ENCODE measurements at places on chromosomes 3 and 15.
A peak's percentile ranks its signal among the peaks of the same experiment; 100 is the strongest.

DNA sequence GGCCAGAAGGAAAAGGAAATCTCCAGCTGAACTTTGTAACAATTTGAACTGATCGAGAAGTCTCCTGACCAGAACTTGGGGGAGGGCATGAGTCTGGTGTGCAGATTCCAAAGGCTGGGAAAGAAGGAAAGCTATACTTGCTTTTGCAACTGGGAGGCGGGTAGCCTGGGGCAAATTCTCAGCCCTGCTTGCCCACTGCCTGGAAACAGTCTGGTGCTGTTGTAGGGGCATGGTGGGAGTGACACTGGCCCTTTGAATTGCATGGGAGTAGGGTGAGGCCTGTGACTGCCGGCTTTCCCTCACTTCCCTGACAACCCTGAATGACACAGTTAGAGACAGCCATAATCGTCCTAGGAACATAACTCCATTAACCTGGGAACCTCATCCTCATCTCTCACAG lies 114.0 kb upstream of the POU1F1 start:
- DNase-seq = no peak

- DNase-seq = no peak
Measured at GRCh38 chr3:130712718-130713423, 33.8 kb downstream of the PIK3R4 start.

DNA sequence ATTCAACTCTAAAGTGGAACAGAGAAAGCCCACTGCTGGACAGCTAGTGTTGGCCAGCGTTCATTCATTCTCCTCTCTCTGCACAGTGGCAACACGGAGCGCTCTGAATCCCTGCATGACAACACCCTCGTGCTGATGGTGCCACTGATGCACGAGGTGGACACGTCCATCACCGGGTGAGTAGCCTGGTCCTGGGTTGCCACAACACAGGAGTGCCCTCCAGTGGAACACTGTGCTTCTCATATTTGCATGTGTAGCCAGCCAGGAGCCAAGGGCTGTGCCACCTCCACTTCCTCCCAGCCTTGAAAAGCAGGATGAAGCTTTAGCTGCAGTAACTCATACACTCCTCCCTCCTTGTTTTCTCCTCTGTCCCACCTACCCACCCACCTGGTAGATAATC lies 120.0 kb upstream of the CTDSPL start:
- DNase-seq = no peak

DNA sequence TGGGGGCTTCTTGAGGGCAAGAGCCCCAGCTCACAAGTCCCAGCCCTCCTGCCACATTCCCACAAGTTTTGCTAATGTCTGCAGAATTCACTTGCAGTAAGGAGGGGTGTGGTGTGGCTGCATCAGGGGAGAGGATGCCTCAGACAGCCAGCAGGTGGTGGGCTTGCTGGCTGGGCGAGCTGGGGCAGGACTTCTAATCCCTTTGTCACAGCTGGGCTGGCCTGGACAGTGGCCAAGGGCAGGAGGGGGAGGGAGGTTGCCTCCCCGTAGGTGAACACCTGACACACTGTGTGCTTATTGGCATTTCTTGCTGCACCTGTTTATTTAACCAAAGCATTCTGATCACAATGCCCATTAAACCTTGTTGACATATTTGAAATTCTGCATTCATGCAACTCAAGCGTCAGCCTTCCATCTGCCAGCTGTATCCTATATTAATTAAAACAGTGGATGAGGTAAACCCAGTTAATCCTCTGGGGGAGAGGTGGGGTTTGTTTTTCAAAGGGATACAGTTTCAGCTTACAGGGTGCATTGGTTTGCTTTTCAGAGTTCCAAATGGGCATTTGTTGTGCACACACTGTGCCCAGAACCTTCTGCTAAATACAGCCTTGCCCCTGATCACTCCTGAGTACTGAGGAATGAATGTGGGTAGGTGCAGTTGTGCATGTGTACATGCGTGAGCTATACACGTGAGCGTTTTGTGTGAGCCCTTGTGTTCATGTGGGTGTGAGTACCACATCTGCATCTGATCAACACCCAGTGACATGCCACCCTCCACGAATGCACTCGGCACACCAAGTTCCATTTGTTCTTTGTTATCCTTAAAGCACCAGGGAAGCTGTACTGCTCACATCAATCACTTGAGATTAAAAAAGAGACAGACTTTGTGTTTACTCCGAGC lies 268.7 kb downstream of the XXYLT1 start:
- peak; percentile 50 for DNase-seq

DNA sequence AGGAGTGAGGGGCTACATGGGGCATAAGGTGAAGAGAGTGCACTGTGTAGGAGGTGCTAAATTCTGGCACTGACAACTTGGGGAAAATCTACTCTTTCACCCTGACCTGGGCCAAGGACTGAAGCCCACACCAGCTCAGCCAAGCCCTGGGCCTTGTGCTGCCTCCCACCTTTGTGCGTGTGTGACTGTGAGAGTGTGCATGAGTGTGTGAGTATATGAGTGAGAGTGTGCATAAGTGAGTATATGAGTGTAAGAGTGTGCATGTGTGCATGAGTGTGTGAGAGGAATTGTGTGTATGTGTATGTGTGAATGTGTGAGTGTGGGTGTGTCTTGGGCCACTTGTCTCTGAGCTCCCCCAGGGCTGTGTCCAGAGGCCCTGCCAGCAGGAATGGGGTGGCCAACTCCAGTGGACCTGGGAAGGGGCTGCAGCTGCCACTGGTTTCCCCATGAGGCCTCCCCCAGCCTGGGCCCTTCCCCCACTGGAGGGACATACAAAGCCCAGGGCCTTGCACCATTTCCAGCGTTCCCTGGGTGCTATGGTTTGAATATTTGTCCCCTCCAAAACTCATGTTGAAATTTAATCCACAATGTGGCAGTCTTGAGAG lies 15.2 kb downstream of the C3orf22 start:
- DNase-seq = no peak
